NCI-H1694 (cell line): ENCODE measurements at places on chromosomes 4 and X.

DNA sequence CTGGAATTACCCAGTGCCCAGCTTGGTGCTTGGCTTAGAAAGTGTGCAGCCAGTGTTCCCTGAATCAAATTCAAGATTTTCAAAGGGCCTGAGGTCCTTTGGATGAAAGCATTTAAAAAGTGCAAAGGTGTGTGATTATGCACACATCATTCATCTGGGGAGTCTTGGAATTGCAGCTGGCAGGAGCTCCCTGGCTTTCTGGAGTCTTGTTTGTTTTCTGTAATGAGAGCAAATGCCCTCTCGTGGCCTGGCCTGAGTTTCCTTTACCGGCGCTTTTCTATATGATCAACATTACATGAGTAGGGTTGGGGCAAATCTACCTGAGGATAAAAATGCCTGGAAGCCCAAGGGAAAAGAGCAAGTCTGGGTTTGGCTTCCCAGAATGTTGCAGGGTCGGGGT, 24.6 kb upstream of the SORCS2 start:
- DNase-seq, result no peak

DNA sequence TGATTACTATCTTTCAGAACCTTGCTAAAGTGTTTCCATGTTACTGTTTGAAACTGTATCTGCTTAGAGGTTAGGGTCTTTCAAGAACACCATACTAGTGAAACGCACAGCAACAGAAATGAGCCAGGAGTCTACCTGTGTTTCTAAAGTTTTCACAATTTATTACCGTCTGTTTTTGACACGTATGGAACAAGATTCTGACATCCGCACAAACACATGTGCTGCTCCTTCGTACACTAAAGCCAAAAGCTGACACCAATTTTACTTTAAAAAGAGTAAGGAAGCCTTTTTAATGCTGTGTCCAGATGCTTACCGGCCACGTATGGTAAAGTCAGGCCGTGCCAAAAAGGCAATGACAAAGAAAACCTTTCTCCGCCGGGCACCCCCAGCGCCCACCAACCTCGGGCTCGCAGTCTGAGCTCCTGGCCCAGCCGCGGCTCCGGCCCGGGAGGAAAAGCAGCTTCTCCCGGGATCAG, 532 bp downstream of the RPS4X start:
- DNase-seq, result no peak

- no peak for DNase-seq
These were observed 441.2 kb downstream of the CENPC start for GRCh38 chr4:67104145-67104544.

DNA sequence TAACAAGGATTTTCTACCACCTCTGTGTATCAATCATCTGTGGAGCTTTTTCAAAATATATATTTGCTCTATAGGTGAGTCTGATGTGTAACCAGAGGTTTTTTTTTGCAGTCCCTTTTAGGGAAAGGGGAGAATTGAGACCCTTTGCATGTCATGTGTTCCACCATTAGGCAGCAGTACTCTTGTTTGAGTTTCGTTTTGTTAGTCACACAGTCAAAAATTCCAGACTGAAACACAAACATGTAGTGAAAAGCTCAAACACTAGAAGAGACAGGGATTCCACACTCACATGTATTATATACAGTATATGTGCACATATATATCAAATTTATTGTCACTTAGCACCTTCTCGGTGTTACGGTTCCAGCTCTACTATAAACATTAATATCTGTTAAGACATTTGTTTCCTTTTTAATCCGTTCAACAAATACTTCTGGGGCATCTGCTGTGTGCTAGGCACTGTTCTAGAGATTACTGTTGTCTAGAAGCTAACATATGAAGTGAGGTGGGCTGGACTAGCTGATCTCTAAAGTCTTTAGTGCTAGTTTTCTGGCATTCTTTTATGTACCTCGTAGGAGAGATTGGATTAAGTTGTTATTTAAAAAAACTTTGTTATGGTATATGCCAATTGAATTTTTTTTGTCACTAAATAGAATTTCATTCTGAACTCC, 5.5 kb downstream of the USP9X start:
- DNase-seq, result no peak

DNA sequence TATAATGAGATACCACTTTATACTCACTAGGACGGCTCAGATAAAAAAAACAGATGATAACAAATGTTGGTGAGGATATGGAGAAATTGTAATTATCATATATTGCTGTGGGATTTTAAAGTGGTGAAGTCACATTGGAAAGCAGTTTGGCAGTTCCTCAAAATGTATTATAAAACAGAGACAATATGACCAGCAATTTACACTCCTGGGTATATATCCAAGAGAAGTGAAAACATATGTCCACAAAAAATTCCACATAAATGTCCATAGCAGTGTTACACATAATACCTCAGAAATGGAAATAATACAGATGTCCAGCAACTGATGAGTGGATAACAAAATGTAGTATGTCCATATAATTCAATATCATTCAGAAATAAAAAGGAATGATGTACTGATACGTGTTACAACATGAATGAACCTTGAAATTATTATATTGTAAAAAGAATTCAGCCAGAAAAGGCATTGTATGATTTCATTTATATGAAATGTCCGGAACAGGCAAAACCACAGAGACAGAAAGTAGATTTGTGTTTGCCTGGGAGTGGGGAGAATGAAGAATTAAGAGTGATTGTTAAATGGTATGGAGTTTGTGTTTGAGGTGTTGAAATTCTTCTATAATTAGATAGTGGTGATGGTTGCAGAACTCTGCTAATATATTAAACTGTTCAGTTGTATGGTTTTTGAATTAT, 220.9 kb downstream of the SLC7A11 start:
- DNase-seq, result no peak
